ENCODE measurements at places on chromosomes 6 and 20. TPM values are rescaled to one million over a fixed set of nuclear protein-coding genes. Genes with fewer than 3 reads are reported as not detected.

Gene LEMD2
- 31.8 TPM for total RNA-seq

Gene PHACTR1
- total RNA-seq, result 6.1 TPM

Gene BEND3
- 11.2 TPM for total RNA-seq

Gene ALDH8A1
- total RNA-seq, result not detected

Gene EPHA7
- total RNA-seq, result 47.6 TPM

Gene CTSA
- 15.1 TPM for total RNA-seq

Gene LY6G5C
- total RNA-seq, result not detected

Gene GGT7
- 22.3 TPM for total RNA-seq

Gene PTPRT
- total RNA-seq, result 0.37 TPM

Gene EEF1A2
- 0.54 TPM for total RNA-seq

Gene GPLD1
- total RNA-seq, result 8.3 TPM

Gene COL9A1
- 36.9 TPM for total RNA-seq

Gene PTCHD4
- total RNA-seq, result 7.8 TPM

Gene ENPP1
- total RNA-seq, result 9.7 TPM

Gene LY86
- total RNA-seq, result not detected

Gene HMGCLL1
- total RNA-seq, result 5.0 TPM

Gene TRIM15
- total RNA-seq, result not detected

Gene PLAGL2
- total RNA-seq, result 21.2 TPM

Gene RNF144B
- 0.15 TPM for total RNA-seq

Gene PPP1R11
- total RNA-seq, result 28.4 TPM

Gene LY6G6C
- not detected for total RNA-seq

Gene CST4
- total RNA-seq, result not detected

Gene TFAP2C
- total RNA-seq, result 0.60 TPM

Data from neural progenitor cell (in vitro differentiated cells).